Breast epithelium (tissue), 4 donors: ENCODE measurements at places on chromosomes 6 and 20.

DNA sequence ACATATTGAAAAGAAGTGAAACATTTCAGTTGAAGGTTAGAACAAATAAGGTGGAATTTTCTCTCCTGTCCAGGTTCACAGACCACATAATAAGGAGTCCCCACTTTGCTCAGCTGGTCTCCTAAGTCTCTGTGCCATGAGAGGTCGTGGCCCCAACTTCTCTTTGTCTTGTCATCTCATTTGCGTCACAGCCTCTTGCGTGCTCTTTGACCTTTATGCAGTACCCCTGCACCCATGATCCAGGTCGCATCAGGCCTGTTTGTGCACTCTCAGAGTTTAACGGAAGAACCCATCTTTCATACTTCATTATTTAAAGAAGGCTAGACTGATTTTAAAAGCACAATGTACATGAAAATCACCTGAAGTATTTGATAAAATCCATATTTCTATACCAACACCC lies 110.4 kb upstream of the BMP2 start:
- no peak for DNase-seq

GRCh38 chr20:1808101-1808500 lies 87.1 kb upstream of the SIRPA start:
- DNase-seq: no peak

DNA sequence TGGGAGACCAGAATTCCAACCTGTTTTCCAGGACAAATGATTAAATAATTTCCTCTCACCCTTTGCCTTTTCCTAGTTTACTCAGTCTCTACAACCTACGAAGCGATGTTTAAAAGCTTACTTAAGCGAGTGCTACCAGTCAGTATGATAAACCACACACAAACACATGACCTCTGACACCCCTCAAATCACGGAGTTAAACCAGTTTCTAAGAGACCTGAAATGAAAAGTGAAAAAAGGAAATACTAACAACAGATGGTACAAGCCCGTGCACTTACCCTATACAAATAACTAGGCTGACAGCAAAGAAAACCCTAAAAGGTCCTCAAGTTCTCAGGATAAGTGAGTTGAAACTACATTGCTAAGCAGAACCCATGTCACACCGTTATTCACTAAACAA lies 7.7 kb downstream of the TNFRSF21 start:
- no peak for DNase-seq

- no peak for DNase-seq
Measured at GRCh38 chr6:149360536-149360935, 39.5 kb upstream of the SUMO4 start.

GRCh38 chr6:128822271-128822670 lies 60.7 kb upstream of the LAMA2 start:
- no peak for DNase-seq

- no peak for DNase-seq
Measured at GRCh38 chr20:8909596-8909995, 159.3 kb upstream of the PLCB4 start.

DNA sequence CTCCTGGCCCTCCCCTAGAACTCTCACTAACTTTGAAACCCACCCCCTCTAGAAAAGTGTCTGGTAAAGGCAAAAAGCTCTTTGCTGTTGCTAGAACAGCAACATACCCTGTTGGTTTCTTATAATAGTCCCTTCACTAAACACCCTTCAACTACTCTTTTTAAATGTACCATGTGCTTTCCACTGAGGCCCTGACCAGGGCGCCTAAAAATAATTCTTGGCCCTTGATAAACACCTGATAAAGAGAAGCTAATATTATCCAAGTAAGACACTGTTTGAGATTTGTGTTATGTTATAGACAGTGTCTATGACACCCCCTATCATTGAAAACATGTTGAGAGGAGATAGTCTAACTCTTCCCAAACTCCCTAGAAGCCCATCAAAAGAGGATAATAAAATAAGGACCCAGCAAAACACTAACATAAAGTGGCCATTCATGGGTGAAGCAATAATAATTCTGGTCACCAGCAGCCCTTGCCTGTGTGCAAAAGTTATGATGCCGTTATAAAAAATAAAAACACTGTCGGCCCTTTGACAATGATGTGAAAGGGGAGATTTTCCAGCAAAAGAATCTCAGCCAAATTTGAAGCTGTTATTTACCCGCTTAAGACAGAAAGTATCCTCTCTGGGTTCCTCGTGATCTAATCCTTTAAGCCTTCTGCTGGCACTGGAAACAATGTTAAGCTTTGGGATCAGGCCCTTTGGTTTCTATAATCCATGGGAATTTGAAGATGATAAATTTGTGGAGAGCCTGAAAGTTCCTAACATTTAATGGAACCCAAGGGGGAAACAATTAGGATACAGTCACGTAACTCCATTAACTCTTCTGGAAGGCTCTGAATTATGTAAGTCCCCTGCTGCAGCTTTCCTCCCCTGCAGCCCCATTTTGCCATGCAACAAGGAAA lies 122.6 kb upstream of the PLCB4 start:
- DNase-seq: no peak

GRCh38 chr6:64010010-64010409 lies 374.4 kb downstream of the PHF3 start:
- no peak for DNase-seq

DNA sequence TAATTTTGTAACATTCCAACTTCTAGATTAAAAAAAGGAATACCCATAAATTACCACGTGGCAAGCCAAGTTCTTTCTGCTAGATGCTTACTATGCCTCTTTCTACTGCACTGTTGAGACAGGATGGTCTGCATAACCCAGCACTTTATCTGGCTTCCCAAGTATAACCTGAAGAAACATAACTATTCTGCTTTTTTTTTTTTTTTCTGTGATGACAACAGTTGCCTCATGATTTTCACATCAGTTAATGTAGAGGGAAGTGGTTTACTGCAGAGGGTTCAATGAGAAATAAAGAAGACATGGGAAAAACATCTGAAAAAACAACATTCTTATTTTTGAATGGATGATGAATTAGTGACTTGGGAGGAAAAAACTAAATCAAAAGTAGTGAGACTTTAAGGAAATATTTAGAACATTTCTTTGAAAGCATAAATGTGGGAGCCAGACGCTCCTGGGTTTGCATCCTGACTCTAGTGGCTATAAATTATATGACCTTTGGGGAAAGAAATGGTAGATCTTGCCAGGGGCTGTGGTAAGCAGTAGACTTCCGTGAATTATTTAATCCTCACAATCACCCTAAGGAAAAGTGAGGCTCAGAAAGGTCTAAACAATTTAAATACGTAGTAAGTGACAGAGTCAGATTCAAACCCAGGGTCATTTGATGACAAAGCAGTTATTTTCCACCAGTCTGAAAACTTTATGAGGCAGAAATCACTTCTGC lies 230.7 kb downstream of the PHACTR1 start:
- no peak for DNase-seq

GRCh38 chr6:142047934-142048592 lies 84.7 kb upstream of the GJE1 start:
- DNase-seq: no peak

DNA sequence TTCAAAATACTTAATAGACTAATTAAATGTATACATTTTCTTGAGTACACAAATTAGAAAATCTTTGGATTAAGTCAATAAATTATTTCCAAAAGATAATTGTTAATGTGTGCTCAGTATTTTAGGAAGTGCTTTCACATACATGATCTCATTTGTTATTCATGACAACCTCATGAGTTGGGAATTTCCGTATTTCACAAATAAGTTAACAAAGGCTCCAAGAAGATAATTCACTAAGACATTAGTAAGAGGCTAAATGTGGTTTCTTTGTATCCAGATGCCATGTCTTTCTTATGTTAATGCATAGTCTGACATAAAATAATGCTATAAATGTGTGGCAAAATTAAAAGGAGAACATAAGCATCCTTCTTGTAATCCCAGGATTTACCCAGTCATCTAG lies 79.5 kb upstream of the TCF21 start:
- no peak for DNase-seq

- DNase-seq: no peak
Measured at GRCh38 chr6:111027219-111027618, 45.4 kb downstream of the RPF2 start.

GRCh38 chr20:58749979-58750378 lies 57.4 kb downstream of the NPEPL1 start:
- DNase-seq: no peak

DNA sequence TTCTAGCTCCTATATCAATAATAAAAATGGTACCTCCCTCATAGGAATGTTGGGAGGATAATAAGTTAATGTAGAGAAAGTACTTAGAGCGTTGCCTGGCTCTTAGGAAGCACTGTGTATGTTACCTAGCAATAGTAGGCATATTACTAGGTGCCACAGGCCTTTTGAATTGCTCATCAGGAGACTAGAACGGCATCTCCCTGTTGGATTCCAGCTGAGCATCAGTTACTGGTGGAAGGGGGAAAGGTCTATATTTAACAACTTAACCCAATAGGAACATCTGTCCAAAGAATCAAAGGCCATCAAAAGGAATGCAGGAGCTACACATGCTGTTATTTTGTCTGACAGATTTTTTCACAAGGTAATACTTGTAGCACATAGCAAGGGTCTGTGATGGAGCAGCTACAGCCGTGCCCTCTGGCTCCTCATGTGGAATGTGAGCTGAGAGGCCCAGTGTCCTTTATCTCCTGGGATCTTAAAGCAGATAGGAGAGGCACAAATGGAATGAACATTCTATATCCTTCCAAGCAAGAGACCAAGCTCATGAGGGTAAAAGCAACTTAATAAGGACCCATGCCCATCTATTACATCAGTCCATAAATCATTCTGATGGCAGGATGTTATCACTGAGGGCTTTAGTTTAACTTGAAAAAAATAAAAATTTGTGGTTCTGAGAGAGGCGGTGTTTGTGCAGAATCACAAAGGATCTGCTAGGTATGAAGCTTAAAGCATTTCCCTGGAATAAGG lies 184.9 kb upstream of the LAMP5 start:
- no peak for DNase-seq

- DNase-seq: no peak
Measured at GRCh38 chr20:5552154-5552553, 198.0 kb upstream of the SHLD1 start.

DNA sequence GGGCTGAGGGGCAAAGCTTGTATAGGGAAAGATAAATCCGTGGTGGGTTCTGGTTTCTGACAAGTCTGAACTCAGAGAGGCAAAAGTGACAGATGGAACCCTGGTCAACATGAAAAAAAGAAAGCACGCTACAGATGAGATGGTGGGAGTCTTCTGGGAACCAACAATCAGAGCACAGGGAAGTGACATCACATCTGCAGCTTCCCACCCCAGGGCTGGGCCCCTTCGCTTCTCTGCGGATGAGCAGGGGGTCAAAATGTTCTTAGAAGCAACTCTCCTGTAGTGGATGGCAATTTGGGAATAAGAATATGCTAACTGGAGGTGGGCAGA lies 129.2 kb upstream of the AKAP12 start:
- DNase-seq: no peak

DNA sequence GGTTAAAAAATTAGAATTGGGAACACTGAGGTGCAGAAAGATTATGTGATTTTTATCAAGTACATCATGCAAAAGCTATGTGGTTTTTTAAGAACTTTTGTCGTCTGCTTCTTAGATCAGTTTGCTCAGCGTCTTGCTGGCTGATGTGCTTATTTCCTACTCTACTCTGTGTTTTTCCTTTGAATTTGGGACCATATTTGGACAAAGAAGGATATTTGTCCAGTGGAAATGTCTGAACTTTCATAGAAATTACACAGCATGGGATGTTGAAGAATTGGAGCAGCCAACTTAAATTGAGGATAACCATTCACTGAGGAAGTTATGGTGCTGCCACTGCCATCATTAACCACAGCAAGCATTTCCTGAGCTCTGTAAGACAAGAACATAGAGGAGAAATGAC lies 252.8 kb upstream of the HS3ST5 start:
- DNase-seq: no peak

- DNase-seq: no peak
Measured at GRCh38 chr6:81938014-81938856, 185.8 kb upstream of the TENT5A start.

- no peak for DNase-seq
Measured at GRCh38 chr20:46400828-46401477, 5.5 kb downstream of the ELMO2 start.

- DNase-seq: no peak
Measured at GRCh38 chr20:60352596-60352995, 394.4 kb downstream of the CDH26 start.

GRCh38 chr6:33481192-33481591 lies 26.8 kb downstream of the ZBTB9 start:
- no peak for DNase-seq
